ENCODE measurements at places on chromosomes 3 and 15.

GRCh38 chr3:111667621-111668239 is 72.6 kb upstream of the ZBED2 start:
- no peak for DNase-seq

- no peak for DNase-seq
Observed at GRCh38 chr3:18533039-18533438, 107.9 kb upstream of the SATB1 start.

DNA sequence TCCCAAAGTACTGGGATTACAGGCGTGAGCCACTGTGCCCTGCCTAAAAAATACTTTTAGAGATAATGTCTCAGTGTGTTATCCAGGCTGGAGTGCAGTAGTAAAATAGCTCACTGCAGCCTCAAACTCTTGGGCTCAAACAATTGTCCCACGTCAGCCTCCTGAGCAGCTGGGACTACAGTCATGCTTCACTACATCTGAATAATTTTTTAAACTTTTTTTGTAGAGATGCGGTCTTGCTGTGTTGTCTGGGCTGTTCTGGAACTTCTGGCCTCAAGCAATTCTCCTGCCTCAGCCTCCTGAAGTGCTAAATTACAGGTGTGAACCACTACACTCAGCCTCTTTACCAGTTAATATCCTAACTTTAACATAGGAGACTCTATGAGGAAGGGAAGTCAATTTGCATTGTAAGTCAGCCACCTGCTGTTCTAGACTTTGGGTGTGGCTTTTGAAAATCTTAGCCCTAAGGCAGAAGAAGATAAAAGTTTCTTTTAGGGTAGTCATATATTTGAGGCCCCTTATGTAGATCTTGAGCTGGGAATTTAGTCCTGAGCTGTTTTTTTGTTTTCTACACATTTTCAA is 78.2 kb upstream of the RASGRP1 start:
- DNase-seq = no peak

- DNase-seq = no peak
Observed at GRCh38 chr3:169575381-169575780, 88.1 kb downstream of the MECOM start.

DNA sequence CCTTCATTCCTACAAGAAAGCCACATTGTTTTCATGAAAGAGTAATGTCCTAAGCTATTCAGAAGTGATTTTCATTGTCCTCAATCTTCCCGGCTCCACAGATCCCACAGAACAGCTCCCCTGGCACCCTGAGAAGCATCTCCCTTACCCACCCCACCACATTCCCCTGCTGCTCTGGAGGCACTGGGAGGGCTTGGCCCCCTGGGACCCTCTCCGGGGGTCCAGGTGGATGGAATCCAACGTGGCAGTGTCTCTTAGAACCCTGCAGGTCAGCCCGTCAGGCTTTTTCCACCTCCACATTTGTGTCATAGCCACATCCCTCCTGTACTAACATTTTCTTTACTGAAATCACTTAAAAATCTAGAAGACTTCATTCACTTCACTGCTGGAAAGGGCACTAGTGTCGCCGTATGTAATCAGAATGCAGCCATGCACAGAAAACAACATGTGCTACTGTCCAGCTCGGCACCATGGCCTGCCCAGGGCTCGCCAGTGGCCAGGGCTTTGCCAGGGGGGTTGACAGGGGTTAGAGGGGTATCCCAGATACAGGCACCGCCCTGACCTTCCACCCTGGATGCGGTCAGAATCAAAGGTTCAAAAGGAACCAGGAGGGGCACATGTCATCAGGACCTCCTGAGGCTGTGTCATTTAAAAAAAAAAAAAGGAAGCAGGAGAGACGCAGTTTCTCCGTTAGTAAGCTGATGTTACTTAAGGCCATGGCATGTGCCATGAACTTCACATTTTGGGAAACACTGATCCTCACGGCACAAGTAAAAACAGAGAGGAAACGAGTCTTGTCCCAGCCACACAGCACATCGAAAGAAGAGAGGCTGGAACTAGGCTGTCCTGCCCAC is 106.3 kb downstream of the LSM3 start:
- DNase-seq = no peak
